ENCODE measurements at places on chromosomes 7 and 10. TPM values are rescaled to one million over a fixed set of nuclear protein-coding genes. Genes with fewer than 3 reads are reported as not detected.

- no peak for DNase-seq
- H3K4me3 ChIP-seq, result no peak overlapping the region
- no peaks in the 10 kb centered on the region for H3K36me3 ChIP-seq
- H3K27ac ChIP-seq, result no peak overlapping the region
- H3K27me3 ChIP-seq, result no peaks in the 10 kb centered on the region
These were observed 183.6 kb upstream of the NFE2L3 start for GRCh38 chr7:25968205-25968993.

DNA sequence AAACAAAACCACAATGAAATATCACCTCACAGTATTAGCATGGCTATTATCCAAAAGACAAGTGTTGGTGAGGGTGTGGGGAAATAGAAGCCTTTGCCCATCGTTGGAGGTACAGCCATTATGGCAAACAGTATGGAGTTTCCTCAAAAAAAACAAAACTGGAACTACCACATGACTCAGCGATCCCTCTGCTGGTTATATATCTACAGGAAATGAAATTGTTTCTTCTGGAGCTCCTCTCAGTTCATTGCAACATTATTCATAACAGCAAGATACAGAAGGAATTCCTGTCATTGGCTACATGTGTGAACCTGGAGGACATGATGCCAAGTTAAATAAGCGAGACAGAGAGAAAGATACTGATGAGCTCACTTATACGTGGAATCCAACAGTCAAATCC, 2.4 kb upstream of the UBE3C start:
- DNase-seq, result no peak
- H3K4me1 ChIP-seq, result peaks cover 20% of the 10 kb centered on the region
- H3K4me3 ChIP-seq, result no peak overlapping the region
- peaks cover 4% of the 10 kb centered on the region for H3K27me3 ChIP-seq
- H3K36me3 ChIP-seq, result no peaks in the 10 kb centered on the region

GRCh38 chr7:28729281-28729680, 228.8 kb downstream of the TRIL start:
- no peak overlapping the region for H3K27ac ChIP-seq
- no peak overlapping the region for H3K4me3 ChIP-seq
- DNase-seq, result no peak
- peaks cover 18% of the 10 kb centered on the region for H3K4me1 ChIP-seq

HMX3 gene
- total RNA-seq, result not detected

COA1 gene
- 63.3 TPM for total RNA-seq

GHRHR gene
- total RNA-seq, result not detected
